ENCODE measurements at places on chromosomes 7 and 10.

- no peak for DNase-seq
Observed at GRCh38 chr10:29244978-29245377, 43.9 kb upstream of the LYZL1 start.

- DNase-seq: no peak
Observed at GRCh38 chr10:108180878-108181277, 1016.4 kb upstream of the SORCS1 start.

GRCh38 chr10:123891144-123892071 lies at the start of gene CPXM2:
TSS of gene CPXM2 (minus strand) at chr10:123891807. CDS start at chr10:123891659, 148 bp downstream.
- no peak for DNase-seq

GRCh38 chr7:6628045-6628444 lies 9.1 kb upstream of the ZNF316 start:
- DNase-seq: no peak

DNA sequence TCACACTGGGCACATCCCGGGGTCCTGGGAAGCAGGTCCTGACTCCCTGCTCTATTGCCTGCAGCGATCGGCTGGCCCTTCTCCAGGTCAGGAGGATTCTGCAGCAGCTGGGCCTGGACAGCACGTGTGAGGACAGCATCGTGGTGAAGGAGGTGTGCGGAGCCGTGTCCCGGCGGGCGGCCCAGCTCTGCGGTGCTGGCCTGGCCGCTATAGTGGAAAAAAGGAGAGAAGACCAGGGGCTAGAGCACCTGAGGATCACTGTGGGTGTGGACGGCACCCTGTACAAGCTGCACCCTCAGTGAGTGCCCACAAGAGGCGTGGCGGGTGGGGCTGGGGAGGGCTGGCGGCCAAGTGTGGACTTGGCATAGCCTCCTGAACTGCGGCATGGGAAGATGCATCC lies 12.8 kb upstream of the HK1 start:
- no peak for DNase-seq

Data from brain microvascular endothelial cell (primary cell).